ENCODE measurements at places on chromosomes 7 and 10.

GRCh38 chr10:92082583-92083280 is 159.2 kb downstream of the BTAF1 start:
- DNase-seq, result no peak

- DNase-seq, result no peak
Measured at GRCh38 chr10:74738052-74738451, 88.3 kb upstream of the KAT6B start.

- no peak for DNase-seq
Measured at GRCh38 chr7:42192851-42193461, 44.1 kb downstream of the GLI3 start.

GRCh38 chr10:113093188-113094113 is 143.4 kb downstream of the TCF7L2 start:
- no peak for DNase-seq

DNA sequence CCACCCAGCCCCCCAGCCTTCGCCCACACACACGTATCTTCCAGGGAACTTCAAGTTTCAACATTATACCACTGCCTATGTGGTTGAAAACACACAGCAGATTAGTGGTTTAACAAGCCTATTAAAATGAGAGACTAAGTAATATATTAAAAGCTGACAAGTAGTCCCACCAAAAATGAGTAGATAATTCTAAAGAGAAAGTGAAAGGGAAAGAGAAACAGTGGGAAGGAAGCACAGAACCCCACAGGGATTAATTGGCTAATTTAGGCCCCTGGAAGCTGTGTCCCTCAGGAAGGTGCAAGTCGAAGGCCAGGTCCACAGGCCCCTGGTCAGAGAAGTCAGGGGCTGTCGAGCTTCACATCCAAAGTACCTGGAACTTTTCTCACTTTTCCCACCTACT is 210.5 kb upstream of the YAE1 start:
- no peak for DNase-seq

- no peak for DNase-seq
Measured at GRCh38 chr10:99798031-99798430, 15.6 kb downstream of the ABCC2 start.

DNA sequence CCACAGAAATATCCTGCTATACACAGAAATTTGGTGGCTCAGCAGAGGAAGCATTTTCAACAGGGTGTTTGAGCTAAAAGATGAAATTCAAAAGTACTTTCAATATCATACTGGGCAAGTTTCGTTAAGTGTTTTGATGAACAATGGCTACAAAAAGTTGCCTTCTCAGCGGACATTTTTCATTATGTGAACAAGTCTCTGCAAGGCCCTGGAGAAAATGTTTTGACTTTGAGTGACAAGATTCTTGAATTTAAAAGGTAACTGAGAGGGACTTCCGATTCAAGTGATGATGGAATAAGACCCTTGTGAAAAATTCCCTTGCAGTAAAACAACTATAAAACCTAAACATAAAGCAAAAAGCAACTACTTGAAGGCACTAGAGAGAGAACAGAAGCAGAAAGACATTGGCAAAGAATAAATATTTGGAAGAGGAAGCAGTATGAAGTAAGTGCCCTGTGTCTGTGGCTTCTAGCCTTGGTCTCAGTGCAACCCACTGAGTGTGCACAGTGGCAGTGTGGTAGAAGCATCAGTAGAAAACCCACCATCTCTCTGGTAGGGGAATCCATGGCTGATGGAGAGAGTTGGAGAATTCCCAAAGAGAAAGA is 62.5 kb upstream of the NAMPT start:
- no peak for DNase-seq

DNA sequence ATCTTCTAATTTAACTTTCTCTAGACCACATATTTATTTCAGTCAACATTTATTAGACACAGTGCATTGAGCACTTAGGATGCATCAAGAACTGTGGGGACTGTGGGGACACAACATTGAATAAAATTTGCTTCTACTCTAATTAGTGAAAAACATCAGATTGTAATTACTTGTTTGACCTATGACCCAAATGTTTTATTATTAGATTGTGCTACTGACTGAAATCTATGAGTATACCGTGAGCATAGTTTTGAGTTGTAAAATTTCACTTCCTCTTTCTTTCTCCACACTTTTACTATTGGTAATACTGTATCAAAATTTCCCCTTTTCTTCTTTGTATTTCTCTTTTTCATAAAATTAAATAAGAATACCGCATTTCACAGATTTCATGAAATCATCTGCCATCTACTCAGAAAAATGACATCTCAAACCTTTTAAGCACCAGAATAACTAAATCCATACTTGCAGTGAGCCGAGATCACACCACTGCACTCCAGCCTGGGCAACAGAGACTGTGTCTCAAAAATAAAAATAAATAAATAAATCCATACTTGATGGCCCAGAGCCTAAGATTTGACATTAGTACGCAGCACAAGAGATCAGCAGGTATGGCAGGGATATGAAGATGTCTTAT is 25.4 kb upstream of the INPP5F start:
- no peak for DNase-seq

GRCh38 chr10:28668363-28669226 is 8.7 kb upstream of the BAMBI start:
- DNase-seq, result no peak

- no peak for DNase-seq
Measured at GRCh38 chr7:76206633-76207032, 4.9 kb downstream of the SRRM3 start.

DNA sequence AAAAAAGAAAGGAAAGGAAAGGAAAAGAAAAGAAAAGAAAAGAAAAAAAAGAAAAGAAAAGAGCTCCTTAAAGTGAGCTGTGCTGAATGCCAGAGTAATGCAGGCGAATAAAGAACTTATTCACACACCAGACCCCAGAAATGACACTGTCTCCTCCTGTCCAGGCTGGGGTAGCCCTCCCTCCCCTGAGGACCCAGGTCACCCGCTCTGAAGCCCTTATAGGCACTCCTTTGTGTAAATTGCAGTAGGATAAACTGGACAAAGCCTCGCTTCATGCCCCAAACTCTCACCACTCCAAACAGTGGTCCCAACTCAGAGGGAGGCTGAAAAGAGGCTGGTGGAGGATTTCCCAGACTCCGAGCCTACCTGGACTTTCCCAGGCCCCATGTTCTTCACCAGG is 46.3 kb downstream of the PKD1L1 start:
- no peak for DNase-seq

DNA sequence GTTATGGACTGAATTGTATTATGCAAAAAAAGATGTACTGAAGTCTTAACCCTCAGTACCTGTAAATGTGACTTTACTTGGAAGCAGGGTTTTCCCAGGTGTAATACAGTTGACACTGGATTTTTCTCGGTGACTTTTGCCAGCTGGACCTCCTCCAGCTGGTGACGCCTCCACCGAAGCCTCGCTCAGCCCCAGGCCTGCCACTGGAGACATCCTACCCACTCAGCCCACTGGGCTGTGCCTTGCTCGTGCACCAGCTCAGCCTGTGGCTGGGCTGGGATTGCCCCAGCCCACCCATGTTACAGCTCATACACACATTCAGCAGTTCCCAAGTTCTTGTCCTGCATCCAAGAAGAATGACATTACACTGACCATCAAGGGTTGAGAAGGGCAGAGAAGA is 42.4 kb upstream of the GPR22 start:
- DNase-seq, result no peak

GRCh38 chr10:10213237-10213636 is 804.4 kb upstream of the CELF2 start:
- DNase-seq, result no peak

DNA sequence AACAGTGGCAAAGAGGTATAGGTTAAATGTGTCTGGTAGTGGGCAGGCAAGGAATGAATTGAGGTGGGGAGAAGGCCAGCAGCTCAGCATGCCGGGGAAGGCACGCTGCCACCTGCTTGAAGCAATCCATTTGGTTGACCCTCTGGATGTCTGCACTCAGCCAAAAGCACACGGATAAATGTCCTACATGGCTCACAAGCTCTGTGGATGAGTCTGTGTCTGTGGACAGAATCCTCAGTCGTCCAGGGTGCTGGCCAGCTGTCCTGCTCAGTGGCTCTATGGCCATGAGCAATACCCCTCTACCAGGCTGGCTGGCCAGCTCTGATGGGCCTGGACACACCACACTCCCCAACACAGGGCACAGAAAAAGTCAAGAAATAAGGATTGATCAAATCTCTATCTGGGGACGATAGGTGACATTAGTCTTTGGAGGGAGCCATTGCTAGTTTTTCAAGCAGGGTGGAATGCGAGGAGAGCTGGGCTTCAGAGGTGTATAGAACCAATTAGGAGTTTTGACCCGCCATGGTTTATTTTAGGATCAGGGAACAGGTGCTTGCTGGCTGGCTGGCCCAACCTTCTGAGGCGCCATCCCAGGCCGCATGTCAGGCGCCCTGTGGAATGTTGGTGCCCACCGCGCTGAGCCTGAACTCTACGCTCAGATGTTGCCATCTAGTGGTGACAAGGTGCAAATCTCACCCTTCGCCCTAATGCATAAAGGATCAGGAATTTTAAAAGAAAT is 493.4 kb downstream of the TNS3 start:
- DNase-seq, result no peak

GRCh38 chr7:49771427-49772176 is 1.8 kb upstream of the VWC2 start:
- no peak for DNase-seq

DNA sequence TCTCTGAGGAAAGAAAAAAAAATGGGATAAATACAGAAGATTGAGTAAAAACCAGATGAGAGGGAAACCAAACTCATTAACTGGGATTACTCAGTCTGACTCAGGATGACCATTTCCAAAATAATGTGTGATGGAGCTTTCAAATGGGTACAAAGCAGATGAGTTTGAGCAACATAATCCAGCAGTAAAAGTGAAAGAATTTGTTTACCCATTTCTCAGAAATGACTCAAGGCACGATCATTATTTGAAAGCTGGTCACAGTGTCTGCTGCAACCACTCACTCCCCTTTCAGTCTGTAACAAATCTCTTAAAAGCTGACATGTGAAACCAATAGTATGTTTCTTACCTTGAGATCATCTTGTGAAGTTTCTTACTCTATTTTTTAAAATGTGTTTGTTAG is 104.7 kb upstream of the KLF14 start:
- peak; percentile 99 for DNase-seq

- no peak for DNase-seq
Measured at GRCh38 chr10:109898666-109899355, 24.5 kb downstream of the XPNPEP1 start.

DNA sequence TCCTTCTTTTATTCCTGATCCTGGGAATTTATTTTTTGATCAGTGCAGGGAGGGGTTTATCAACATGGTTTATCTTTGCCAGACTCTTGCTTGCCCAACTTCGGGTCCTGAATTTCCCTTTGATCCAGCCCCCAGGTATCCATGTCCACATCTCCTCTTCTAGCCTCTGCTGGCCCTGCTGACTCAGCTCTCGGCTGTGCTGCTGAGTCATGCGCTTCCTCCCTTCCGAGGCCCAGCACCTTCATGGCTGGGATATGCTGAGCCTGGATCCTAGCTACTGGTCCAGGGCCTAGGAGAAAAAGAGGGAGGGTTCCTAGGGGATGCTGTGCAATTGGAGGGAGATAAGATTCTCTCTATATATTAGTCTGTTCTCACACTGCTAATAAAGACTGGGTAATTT is 380.7 kb upstream of the SHH start:
- DNase-seq, result no peak

DNA sequence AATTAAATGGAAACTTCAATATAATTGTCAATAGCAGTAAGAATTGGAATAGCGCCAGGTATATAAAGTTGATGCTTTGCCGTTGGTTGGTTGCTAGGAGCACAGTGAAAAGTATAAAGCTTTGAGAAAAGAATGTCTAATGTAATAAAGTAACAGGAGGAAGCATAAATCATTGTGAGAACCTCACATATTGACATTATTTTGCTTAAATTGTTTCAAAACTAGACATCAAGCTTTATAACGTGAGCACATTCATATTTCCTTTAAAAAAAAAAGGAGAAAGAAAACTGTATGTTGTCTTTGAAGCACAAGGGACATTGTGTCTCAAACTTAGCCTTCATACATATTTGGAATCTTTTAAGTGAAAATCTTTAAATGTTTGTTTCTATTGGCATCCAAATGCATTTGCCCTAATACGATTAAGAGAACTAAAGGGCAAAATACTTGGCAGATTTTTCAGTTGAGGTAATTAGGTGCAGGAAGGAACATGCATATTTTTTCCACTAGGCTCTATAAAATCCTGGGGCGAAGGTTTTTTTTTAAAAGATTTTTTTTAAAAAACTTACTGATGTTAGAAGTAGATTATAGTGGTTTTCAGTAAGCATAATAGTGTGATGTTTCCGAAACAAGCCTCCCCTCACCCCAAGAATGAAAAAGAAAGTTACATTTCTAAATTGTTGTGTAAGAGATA is 92.4 kb downstream of the ARID5B start:
- no peak for DNase-seq

GRCh38 chr7:2257046-2257551 is 15.1 kb downstream of the NUDT1 start:
- DNase-seq, result no peak

- no peak for DNase-seq
Measured at GRCh38 chr10:29096303-29096824, 192.5 kb upstream of the LYZL1 start.

- DNase-seq, result no peak
Measured at GRCh38 chr10:88489107-88489506, 94.0 kb downstream of the RNLS start.

- DNase-seq, result no peak
Measured at GRCh38 chr10:79431891-79432831, 13.3 kb downstream of the ZCCHC24 start.

DNA sequence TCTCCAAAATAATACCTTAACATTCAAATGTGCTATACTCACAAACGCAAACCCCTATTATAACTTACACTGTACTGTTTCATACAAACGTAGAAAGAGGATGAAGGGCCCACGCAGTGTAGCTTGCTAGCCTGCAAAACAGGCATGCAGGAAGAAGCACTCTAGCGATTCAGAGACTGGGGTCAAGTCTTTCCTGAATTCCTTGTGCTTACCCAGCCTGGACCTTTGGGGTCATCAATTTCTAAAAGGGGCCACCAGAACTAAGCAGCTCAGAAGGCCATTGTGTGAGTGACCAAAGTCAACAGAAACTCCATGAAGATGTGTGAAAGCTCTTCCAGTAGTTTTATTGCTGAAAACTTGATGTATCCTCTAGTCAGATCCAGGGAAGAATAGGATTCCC is 111.9 kb downstream of the SVIL start:
- no peak for DNase-seq

GRCh38 chr10:338171-339037 is 203.1 kb downstream of the ZMYND11 start:
- no peak for DNase-seq

DNA sequence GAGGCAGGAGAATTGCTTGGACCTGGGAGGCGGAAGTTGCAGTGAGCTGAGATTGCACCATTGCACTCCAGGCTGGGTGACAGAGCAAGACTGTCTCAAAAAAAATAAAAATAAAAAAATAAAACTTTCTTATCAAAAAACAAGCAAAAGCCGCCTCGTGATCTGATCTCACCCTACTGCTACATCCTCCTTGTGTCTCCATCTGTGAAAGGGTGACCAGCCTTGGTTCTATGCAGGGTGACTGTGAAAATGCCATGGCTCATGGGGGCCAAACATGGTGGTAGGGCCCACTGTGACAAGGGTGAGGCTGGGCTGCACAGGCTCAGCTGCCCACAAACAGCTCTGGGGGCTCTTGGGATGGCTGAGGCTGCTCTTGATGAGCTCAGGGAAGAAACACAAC is 968 bp upstream of the OPN4 start:
- DNase-seq, result no peak
